ENCODE measurements at places on chromosomes 12 and 14. TPM values are rescaled to one million over a fixed set of nuclear protein-coding genes. Genes with fewer than 3 reads are reported as not detected.

LDHB gene
- total RNA-seq, result 563 TPM

DNA sequence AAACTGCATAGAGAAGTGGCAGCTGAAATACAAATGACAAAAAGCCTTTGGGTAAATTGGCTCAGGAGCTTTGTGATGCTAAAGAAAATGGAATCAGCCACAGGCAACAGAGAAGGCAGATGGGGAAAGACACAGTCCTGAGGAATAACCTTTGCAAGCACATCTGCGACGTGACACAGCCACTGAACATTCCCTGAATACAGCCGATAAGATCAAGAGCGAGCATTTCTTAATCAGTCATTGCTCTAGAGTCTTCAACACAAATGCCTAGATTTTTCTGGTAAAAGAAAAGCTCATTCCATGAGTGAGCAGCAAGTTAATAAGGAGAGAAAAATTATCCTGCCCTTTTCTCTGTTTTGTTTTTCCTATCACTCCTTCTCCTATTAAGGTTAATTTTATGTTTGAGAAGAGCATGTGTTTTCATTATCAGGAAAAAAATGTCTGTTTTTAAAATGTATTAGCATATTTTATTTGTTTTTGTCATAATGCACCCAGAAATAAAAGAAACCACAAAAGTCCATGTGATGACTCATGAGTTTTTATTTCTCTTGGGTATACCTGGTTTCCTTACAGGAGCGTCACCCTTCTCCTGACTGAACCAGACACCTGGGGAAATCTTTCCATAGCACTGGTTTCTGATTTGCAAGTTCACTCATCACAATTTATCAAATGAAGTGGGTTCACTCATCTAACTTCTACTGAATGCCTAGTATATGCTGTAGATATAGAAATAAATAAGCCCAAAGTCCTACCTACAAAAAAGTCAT is 45.4 kb upstream of the PCED1B start:
- no peak for DNase-seq

TGM1 gene
- 3.0 TPM for total RNA-seq

- DNase-seq, result no peak
Measured at GRCh38 chr12:47576289-47576945, 129.4 kb downstream of the RPAP3 start.

DLK1 gene
- total RNA-seq, result 7.0 TPM

INSM2 gene
- total RNA-seq, result not detected

RDH5 gene
- 43.0 TPM for total RNA-seq

DNA sequence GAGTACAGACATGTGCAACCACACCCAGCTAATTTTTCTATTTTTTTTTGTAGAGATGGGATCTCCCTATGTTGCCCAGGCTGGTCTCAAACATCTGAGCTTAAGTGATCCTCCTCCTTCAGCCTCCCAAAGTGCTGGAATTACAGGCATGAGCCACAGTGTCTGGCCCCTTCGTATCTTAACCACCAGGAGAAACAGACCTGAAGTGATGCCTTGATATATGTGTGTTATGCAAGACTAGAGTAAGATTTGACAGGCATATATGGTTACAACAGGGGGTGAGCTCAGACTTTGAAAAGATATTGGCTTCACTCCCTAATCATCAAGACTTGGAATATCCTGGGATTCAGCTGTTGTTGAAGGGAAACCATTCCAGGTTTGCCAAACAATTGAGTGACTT is 10.7 kb upstream of the GALNT6 start:
- DNase-seq, result no peak

DNA sequence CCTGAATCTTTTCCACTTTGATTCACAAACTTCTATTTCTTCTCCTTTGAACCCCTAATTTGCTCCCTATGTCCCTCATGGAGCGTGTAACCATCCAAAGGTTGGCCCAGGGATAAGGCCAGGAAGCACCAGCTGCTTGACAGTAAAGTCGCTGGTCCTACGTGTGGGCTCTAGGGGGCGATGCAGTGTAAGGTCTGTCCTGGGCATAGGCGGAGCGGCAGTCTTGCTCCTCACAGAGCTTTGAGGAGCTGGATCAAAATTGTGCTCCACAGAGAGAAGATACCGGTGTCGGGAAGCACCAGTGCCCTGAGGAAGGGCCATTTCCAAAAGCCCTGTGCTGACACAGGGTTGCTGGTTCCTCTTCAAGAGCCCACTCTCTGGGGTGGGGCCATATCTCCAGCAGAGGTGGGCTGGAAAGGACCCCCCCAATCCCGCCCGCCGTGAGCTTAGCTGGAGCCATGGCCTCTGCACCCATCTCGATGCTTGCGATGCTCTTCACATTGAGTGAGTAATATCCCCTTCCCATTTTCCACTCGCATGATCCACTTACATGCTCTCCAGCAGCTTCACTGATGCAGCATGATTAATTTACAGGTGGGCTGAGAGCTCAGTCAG is 49.9 kb upstream of the OR4E1 start:
- no peak for DNase-seq

GRCh38 chr12:50599366-50600095 is 94.7 kb downstream of the DIP2B start:
- no peak for DNase-seq

DNA sequence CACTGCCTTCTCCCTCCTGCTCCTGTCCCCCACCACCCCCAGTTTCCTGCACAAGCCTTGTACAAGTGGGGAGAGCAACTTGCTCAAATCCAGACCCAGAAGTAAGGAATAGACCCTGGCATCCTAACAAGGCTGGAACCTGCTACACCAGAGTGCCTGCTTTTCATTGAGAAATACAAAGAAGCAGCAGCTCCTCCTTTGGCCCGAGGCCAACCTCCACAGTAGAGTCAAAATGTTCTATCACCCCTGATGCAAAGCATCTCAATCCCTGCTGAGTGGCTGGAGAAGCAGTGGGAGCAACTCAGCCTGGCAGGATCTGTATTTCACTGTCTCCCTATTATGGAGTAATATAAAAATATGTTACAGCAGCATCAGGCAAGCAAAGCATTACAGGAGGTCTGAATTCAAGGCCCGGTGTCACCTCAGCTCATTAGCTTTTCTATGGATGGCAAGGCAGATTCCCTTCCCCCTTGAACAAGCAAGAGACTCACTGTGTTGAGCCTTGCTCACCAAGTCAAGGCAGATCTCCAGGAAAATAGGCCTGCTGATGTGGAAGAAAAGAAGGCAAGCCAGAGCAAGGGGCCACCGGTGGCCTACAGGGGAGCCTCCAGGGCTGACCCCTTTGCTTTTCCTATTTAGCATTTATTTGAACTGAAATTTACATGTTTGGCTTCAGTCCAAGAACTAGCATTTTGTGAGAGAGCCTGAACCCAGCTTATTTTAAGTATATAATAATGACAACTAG is 186.3 kb upstream of the EGLN3 start:
- DNase-seq, result no peak
